ENCODE measurements at places on chromosomes 2 and 18.

DNA sequence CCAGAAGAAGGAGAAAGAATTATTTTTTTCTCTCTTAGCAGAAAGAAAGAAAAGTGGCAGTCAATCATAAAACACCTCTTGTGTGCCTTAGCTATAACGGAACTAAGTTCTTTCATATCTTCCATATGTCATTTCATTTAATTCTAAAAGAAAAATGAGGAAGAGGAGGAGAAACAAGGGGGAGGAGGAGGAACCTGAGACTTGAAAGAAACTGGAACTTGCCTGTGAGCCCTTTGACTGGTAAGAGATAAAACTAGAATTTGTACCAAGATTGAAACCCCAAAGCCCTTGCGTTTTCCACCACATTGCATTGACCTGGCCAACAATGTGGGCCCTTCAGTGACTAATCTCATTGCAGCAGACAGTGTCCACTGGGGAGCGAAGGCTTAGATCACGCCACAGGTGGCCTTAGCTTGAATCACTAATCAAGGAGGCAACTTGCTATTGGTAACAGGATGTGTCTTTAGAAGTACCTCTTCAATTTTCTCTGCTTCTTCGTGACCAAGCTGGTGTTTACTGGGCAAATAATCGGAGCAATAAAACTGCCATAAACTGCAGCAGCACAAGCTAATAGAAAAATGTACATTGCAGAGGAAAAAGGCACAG, 307.9 kb downstream of the CLIP4 start:
- DNase-seq = no peak

DNA sequence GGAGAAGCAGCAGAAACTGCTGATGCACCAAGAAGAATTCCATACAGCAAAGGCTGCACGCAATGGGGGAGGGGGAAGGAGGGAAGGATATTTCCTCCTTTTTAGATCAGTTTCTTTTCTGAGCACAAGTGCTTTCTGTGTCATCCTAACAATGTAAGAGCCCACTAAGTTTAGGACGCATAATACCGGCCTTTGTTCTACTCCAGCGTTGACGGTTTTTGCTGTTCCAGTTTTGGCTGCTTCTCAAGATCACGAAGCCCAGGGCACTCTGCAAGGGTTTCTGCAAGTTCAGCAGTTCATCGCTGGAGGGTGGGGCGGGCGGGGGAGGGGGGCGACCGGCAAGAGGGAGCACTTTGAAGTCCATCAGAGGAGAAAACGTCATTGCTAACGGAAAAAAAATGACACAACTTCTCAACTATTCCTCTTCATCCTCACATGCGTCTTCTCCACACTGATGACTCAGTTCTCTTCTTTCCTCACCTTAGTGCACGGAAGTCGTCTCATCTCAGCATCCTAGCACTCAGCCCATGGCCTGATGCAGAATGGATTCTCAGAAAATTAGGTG, 8.7 kb downstream of the FAM178B start:
- no peak for DNase-seq

GRCh38 chr2:137700681-137701080, 263.6 kb upstream of the HNMT start:
- DNase-seq = no peak

DNA sequence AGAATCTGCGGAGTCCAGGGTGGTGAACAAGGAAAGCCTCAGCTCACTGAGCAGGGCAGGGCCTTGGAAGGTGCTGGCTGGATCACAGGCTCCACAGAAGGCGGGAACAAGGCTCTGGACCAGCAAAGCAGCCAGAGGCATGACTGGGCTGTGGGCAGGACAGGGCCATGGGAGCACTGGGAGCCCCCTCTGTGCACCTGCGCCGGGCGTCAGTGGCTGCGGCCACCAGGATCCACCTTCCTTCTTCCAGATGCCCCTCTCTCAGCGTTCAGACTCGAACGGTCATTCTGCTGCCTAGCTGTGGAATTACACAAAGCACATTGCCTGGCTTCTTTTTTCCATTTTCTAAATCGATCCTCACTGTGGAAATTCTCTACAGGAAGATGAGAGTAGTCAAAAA, 621.2 kb downstream of the GALR1 start:
- DNase-seq = no peak

DNA sequence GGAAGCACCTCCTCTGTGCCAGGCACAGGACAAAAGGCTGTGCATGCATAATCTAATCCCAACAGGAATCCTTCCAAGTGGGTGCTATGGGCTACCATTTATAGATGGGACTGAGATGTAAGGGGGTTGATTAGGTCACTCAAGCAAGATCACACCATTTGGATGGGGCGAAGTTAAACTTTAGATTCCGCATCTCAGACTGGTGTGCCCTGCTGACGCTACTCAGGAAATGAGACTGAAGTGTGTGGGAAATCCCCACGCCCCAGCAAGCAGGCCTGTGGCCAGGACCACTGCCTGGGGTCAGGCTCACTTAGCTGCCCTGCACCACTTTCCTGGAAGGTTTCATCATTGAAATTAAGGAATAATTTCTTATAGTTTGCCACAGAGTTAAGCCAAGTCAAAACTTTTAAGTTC, 70.5 kb upstream of the PPP1CB start:
- peak; percentile 87 for DNase-seq

DNA sequence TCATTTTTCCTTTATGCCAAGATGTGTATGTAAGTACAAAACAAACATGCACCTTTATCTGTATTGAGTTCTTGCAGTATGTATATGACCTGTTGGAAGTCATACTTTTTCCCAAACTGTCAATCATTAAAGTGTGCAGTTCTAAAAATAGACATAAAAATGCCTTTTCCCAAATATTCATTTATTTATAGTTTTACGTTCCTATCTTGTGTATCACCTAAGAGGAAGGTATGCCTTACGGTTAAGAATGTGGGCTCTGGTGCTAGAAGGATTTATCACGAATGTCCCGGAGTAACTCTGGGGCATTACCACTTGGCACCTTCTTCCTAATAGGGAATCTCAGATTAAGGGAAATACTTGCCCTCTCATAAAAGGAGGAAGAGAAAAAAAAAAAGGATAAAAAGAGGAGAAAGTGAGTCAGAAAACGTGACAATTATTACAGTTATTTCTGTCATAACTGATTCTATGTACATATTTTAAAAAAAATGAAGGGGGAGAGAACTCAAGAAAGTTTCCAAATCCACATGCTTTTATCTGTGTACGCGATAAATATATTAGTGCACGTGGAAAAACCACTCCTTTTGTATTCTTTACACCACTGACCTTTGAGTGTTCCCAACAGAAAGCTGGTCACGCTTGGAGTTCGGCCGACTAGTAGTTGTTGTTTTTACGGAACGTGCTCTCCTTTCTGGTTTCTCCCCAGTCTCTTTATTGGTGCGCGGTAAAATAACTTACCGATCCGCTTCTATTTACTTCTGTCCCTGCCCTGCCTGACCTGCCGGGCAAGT, 721 bp downstream of the MCEE start:
- no peak for DNase-seq

DNA sequence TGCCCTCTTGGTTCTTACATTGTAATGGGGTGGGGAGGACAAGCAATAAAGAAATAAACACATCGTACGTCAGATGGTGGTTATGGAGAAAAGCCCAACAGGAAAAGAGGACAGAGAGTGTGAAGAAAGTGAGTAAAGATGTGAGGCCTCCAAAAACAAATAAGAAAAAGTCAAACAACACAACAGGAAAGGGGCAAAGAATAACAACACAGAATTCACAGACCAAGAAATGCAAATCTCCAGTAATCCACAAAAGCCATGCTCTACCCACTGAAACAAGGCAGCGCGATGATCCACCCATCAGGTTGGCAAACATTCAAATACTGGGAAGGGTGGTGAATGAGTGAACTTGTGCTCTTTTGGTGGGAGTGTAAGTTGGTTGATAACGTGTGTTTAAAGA, 16.7 kb upstream of the DUSP2 start:
- no peak for DNase-seq

GRCh38 chr2:217650716-217651360, 352.0 kb downstream of the TNS1 start:
- peak; percentile 57 for DNase-seq

DNA sequence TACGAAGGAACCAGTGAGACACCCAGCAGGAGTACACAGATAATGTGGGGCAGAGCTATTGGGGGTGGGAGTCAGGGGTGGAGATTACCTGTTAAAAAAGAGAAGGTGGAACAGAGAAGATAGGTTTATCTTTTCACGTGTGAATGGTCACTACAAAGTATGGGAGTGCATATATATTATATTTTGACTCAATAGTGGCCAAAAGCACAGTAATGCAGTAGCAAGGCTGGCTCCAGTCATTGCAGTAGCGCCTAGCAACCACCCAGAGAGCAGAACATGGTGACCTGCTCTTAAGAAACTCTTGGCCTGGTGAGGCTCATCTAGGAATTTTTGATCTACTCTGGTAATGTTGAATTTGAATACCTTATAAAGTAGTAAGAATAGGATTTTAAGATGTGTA, 1.0 kb downstream of the IMPACT start:
- peak; percentile 15 for DNase-seq

All from inflammatory macrophage treated with lipopolysaccharide for 1 hour (primary cell).